ENCODE measurements at places on chromosomes 1 and 21. TPM values are rescaled to one million over a fixed set of nuclear protein-coding genes. Genes with fewer than 3 reads are reported as not detected.

- H3K4me1 ChIP-seq: peaks cover 42% of the 10 kb centered on the region
- H3K27ac ChIP-seq: peak overlapping the region; percentile 80
- no peak for DNase-seq
Observed at GRCh38 chr21:46226920-46227599, 1.5 kb downstream of the LSS start.

DNA sequence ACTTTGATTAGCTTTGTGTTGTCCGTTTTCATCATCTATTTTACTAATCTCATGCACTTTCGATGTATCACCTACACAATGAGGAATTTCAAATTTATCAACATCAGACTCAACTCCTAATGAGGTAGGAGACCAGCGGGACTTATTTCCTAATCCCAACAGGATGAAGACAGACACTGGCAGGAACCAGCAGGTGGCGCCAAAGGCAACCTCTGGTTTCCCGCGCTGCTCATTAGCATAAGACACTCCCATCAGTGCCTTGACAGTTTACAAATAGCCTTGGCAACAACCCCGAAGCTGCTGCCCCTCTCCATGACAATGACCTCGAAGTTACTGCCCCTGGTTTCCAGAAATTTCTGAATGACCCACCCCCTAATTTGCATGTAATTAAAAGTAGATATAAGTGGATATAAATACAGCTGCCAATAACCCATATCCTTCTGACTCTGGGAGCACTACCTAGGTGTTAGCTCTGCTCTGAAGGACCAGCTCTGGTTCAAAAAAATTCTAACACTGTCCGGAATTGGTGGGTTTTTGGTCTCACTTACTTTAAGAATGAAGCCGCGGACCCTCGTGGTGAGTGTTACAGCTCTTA lies 974.8 kb downstream of the ADGRL2 start:
- H3K4me3 ChIP-seq: no peak overlapping the region
- no peaks in the 10 kb centered on the region for H3K36me3 ChIP-seq
- no peaks in the 10 kb centered on the region for H3K4me1 ChIP-seq
- no peaks in the 10 kb centered on the region for H3K27me3 ChIP-seq
- DNase-seq: no peak
- H3K27ac ChIP-seq: no peak overlapping the region

DNA sequence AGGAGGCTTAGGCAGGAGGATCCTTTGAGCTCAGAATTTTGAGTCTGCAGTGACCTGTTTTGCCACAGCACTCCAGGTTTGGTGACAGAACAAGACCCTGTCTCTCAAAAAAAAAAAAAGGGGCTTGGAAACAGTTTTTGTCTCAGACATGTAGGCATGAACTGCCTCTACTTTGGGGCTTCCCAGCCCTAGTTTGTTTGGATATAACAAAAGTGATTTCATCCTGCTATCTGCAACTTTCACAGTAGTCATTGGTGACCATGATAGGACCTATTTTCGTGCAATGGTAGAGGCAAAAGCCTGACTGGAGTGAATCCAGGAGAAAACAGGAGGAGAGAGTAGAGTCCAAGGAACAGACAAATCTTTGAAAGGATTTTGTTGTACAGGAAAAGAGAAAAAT lies 20.3 kb upstream of the EVI5 start:
- H3K36me3 ChIP-seq: no peaks in the 10 kb centered on the region
- H3K27me3 ChIP-seq: no peaks in the 10 kb centered on the region
- no peak overlapping the region for H3K4me3 ChIP-seq
- H3K27ac ChIP-seq: no peak overlapping the region

GRCh38 chr1:44941424-44942324 lies 44.7 kb downstream of the EIF2B3 start:
- H3K4me1 ChIP-seq: peaks cover 13% of the 10 kb centered on the region
- H3K36me3 ChIP-seq: peaks cover 8% of the 10 kb centered on the region
- no peaks in the 10 kb centered on the region for H3K27me3 ChIP-seq

The AGL gene
- 14.3 TPM for total RNA-seq

The QSOX1 gene
- total RNA-seq: 162 TPM

The CYP4X1 gene
- 0.38 TPM for total RNA-seq

The CNIH3 gene
- total RNA-seq: 4.2 TPM

All from osteocyte (in vitro differentiated cells).